CD4-positive, alpha-beta T cell treated with Interleukin-2 at 100 ng/mL for 4 hours (primary cell): ENCODE measurements at places on chromosomes 5 and 9.

DNA sequence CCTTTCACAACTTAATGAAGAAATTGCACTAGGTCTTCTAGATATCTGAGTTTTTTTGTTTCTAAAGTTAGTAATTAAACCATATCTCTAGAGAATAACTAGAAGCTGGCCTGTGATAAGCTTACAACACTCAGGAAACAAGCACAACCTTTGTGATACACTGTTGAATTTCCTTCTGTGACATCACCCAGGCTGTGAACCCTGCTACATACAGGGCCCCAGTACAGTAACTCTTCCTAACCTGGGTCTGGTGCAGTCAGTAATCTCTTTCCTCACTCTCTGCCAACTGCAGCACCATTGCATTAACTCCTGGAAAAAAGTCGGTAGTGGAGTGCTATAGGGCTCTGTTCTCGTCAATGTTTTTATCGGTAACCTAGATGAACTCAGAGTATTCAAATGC is 10.6 kb upstream of the IGFBPL1 start:
- DNase-seq = no peak

GRCh38 chr9:12880406-12881015 is 105.7 kb downstream of the LURAP1L start:
- no peak for DNase-seq

GRCh38 chr5:102090770-102091169 is 205.3 kb downstream of the SLCO4C1 start:
- DNase-seq = no peak

DNA sequence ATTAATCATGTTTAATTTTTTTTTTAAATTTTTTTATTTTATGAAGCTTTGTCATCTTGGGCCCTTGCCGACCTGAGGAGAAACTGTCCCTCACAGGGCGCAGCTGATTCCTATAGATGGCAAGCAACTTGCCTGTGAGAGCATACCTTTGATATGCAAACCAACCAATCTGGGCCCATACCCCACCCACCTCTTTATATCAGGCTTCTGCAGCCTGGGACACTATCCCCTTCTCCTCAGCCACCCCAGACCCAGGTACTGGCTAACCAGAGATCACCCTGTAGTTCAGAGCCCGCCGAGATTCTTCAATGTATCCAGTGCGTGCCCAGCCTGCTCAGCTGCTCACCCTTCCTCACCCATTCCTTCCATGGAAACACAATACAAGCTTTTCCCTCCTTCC is 18.7 kb upstream of the AGGF1 start:
- no peak for DNase-seq

GRCh38 chr5:10636363-10637142 is 72.7 kb downstream of the ANKRD33B start:
- no peak for DNase-seq

DNA sequence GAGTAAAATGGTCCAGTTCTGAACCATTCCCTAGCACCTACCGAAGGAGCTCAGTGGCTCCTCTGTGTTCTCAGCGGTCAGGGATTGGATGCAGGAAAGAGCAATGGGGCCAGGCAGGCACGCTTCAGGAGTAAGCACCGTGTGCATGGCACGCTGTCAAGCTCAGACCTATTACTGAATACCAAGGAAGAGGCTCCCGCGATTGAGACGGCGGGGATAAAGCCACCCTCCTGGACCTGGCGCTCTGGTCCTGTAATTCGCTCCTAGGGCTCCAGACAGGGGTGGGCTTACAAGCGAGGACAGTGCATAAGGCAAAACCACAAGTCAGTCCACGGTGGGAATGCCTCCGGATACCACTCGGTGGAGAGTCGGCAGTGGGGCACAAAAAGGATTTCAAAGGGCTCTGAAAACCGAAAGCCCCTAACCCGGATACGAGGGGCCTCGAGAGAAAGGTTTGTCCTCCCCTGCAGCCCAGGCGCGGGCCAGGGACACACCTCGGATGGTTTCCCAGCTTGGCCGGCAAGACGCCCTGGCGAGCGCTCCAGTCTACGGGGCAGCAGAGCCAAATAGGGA is 988 bp downstream of the OXCT1 start:
- no peak for DNase-seq

DNA sequence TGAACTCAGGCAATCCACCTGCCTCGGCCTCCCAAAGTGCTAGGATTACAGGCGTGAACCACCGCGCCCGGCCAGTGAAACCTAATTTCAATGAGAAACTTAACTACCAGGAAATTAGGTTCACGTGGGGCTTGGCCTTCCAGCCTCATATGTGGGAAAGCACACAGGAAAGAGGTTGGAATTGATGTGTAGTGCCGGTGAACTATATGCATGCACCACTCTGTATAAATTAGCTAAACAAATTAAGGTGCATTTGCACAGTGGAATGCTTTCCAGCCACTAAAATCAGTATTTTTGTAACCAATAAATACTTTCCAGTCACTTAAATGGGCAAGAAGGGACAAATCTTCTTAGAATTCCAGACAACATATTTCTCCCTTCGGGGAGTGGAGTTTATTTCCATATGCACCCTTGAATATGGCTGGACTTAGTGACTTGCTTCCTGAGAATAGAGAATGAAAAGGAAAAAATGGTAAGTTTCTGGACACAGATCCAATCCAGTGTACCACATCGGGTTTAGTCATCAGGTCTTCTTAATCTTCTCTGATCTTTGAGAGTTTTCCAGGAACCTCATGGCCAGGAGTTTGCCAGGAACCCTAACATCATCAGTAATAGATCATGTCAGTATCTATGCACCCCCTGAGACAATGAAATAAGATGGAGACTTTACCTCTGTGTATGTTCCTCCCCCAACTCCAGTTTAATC is 24.9 kb downstream of the ATOX1 start:
- DNase-seq = no peak

- DNase-seq = no peak
These were observed 616 bp downstream of the ABL1 start for GRCh38 chr9:130835441-130836298.

- no peak for DNase-seq
These were observed 96.9 kb downstream of the RXRA start for GRCh38 chr9:134423166-134423565.

DNA sequence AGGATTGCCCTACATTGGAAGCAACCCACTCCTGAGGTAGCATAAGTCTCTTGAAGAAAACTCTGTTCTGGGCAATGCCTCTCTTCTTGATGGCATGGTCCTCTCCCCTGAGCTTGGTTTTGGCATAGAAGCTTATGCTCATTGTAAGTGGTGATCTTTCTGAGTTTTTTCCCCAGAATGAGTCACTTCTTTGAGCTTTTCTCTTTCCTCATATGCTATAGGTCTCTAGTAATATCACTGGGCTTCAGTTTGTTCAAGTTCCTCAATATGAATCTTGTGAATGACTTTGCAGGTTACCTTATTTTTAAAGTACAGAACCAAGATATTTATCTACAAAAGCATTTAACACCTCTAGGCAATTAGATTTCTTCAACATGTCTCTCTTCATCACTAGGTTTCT is 76.5 kb upstream of the ATG10 start:
- DNase-seq = no peak

DNA sequence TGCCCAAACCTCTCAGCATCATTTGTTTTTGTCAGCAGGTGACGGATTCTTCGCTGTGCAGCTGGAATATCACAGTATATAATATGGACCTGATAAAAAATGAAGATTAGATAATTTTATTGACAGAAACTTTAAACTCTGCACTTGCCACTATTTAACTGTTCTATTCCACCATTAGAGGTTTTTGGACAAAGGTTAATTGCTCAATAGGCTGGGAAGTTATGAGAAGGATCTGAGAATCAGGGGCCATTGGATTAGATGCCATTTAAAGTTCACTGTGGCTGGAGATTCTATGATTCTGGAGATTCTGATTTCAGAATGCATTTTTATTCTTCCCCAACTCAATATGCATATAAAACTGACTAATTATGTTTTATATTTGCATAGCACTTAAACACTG is 59.8 kb upstream of the ANXA1 start:
- no peak for DNase-seq

GRCh38 chr5:11045411-11045810 is 284.4 kb upstream of the DAP start:
- no peak for DNase-seq

- no peak for DNase-seq
These were observed 76.3 kb upstream of the GPBP1 start for GRCh38 chr5:57097526-57097925.

DNA sequence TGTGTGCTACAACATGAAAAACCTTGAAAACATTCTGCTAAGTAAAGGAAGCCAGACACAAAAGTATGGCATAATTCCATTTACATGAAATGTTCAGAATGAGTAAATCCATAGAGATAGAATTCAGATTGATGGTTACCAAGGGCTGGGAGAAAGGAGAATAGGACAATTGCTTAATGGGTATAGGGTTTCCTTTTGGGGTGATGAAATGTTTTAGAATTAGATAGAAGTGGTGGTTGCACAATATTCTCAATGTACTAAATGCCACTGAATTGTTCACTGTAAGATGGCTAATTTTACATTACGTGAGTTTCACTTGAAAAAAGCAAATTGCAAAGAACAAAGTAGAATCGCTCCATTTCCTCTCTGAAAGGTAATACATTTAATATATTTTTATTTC is 43.0 kb upstream of the GAS1 start:
- no peak for DNase-seq

DNA sequence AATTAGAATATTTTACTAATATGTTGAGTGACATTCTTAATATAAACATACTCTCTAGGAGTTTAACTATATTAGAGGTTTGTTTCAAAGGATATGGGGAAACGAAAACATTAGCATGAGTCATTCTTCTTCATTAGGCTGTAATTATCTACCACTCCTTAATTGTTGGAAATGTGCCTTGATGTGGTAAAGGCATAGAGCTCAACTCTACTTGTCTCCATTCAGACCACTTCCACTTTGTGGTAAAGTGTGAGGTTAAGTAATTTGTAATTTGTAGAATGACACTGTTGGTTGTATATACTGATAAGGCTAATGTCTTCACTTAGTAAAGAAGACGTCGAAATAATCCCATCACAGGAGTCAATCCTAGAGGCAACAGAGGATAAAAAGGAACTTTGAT is 58.1 kb downstream of the HAPLN1 start:
- no peak for DNase-seq

DNA sequence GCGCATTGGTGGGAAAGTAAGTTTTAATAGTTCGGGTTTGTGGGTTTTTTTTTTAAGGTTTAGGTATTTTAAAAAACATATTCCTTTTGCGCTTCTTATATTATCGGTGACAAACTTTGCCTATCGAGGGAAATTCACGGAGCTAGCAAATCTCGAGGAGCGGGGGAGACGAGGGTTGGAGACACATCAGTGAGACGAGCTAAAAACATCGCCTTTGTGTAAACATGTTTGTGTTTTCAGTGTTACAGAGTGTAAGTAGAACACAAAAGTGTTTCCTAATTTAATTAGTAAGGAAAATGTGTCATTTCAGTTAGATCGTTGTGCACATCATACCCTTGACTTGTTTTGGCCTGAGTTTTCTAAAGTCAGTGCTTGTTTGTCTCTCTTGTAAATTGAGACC is 945 bp downstream of the BTF3 start:
- no peak for DNase-seq

DNA sequence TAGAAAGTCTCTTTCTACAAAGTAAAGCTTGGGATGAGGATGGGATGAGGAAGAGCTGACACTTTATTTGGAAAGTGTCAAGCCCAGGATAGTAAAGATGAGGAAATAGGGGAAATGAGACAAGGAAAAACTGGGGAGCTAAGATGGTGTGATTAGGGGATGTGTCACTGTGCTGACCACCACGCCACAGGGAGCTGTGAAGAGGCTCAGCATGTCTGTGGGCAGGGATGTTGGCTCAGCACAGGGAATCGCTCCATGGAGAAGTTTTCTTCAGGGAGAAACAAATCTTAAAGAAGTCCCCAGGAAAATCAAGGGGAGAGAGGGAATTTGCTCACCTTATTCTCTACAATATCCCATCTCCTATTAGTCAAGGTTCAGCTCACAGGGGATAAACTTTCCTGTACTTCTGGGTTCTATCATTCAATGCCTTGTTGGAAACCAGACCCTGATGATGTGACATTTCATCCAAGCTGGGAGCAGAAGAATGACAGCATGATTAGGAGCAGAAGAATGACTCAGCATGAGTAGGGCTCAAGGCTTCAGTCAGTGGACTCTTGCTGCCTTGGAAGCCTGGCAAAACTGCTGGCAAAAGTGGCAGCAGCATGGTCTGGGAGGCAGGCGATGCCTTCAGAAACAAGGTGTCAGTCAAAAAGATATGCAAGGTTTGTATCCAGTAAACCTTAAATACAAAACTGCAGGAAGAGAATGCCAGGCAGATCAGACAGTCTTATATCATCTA is 4.9 kb downstream of the HSPB3 start:
- no peak for DNase-seq

DNA sequence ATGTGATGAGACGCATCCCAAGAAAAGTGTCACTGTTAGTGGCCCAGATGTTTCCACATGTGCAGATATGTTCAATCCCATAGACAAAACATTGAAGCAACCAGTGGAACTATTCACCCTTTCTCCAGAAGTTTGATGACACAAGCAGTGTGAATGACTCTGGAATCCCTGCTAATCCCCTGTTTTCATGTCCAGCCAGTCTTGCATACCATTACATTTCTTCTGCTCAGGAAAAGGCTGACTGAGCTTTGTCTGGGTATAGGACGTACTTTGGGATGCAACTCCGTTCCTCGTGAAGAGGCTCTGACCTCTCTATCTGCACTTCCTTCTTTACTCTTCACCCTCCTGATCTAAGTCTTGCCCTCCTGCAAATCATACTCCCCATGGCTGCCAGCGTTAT is 172.4 kb downstream of the NTRK2 start:
- DNase-seq = no peak

GRCh38 chr9:96135753-96136290 is 166.2 kb downstream of the HSD17B3 start:
- no peak for DNase-seq

DNA sequence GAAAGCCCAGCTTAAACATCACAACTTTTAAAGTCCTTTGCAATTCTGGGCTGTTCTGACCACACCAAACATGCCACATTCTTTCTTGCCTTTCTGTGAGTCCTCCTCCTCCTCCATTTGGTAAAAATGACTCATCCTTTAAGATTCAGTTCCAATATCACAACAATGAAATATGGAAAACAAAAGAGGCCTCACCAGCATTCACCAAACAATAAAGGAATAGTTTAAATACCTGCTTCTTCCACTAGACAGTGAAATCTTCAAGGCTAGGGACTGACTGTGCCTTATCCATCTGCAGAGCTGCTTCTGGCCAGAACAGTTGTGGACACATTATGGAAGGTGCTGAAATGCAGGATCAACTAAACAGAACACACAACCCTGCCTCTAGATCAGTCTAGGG is 36.0 kb downstream of the NR6A1 start:
- no peak for DNase-seq

GRCh38 chr9:127159325-127159801 is 36.9 kb upstream of the ANGPTL2 start:
- DNase-seq = no peak

DNA sequence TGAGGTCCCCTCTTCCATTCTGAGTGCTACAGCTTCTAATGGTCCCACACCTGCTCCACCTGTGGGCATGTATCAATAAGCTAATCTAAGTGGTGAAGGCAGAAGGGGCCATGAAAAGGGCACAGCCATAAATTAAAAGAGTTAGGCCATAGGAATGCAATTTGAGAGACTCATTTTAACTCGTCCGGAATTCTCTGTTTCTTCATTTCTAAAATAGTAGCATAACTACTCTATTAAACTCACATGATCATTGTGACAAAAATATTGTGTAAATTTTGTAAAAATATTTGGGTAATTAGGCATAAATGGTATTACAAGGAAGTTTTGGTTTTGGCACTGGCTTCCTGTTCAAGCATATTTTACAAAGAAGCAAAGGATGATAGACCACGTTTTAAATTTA is 103.1 kb upstream of the TXNDC8 start:
- DNase-seq = no peak
